ENCODE measurements at places on chromosomes 11 and 22. TPM values are rescaled to one million over a fixed set of nuclear protein-coding genes. Genes with fewer than 3 reads are reported as not detected.

Gene PGA4
- 0.65 TPM for total RNA-seq

Gene SPI1
- 65.6 TPM for total RNA-seq

Gene PGR
- total RNA-seq = 1.0 TPM

Gene NPAS4
- not detected for total RNA-seq

Gene HINFP
- total RNA-seq = 14.1 TPM

Gene PATE2
- not detected for total RNA-seq

Gene FAM180B
- total RNA-seq = not detected

Gene OR5AK2
- total RNA-seq = not detected

DNA sequence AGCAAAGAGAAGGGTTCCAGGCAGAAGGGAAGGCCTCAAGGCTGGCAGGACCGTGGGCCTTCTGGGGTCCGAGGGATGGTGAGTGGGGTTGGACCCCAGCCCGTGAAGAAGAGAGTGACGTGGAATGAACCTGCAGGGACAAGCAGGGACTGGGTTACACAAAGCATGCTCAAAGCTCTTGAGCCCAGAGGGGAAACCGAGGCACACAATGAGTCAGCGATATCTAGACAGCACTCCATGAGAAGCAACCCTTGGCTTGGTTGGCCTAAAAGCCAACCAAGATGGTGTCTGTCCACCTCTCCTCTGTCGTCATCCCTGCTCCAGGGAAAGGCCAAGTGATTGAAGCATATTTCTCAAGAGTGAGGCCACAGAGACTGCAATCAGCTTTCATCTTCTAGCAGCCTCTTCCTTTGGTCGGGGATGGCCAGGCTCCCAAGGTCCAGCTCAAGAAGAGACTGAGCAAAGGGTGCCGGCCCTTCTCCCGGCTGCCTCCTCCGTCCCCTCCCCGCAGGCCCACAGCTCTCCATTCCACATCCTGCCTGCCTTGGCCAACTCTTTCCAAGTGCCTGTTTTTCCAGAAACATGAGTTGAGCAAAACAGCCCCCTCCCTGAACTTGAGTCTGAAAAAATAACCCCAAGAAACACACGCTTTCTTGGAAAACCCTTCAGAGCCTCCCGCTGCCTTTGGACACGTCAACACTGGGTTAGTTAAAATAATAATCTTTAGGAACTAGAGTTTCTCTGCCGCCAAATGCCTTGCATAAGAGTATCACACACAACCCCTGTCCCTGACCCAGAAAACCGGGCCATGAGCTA lies 556.6 kb downstream of the MIAT start:
- peak; percentile 49 for DNase-seq

DNA sequence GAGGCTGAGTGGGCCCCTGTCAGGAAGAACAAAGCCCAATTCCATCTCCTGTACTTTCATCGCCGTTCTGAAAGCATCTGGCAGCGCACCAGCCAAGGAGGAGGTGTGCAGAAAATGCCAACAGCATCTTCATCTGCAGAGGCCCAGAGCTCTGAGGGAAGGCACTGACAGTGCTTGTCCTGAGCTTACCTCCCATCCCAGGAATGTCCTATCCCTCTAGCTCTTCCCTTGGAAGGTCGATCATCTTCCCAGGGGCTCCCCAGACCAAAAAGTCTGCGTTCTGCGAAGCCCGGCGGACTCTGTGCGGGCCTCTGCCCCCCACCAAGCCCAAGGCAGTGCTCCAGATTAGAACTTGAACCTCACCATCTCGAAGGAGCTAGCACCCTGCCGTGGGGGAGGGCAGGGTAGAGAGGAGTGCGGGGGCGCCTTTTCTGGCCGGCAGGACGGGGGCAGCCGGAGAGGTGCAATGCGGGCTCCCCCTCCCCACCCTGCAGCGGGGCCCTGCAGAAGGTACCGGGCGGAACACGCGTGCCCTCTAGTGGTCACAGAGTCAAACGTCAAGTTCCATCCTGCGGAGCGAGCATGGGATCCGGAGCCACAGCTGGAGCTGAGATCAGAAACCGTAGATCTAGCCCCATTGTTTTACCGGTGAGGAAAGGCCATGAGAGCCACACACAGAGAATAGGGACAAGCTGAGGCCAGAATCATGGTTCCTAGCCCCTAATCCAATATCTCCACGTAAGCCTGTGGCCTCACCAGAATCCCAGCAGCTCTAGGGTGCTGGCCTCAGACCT lies 5.0 kb downstream of the SCN2B start:
- DNase-seq = peak; percentile 75

DNA sequence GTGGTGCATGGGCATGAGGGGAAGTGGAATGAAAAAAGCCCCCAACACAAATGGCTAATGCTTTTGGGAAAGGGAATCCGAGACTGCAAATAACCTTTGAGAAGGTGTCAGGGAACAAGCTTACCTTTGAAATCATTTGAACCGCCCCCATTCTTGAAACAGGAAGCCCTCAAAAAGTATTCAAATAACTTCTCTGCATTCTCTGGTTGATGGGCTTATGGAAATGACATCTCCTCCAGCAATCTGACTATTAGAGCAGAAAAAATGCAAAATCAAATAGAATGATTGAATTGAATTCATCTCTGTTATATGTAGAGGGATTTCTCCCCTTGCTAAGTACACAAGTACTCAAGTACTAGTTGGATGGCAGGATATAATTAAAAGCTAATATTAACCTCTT lies 409.9 kb downstream of the TMEM135 start:
- DNase-seq = no peak

- no peak for DNase-seq
These were observed 7.6 kb downstream of the ATXN10 start for GRCh38 chr22:45678961-45679912.

GRCh38 chr22:39776295-39777009 lies 117.1 kb downstream of the ENTHD1 start:
- DNase-seq = no peak

GRCh38 chr11:41943656-41944055 lies 484.2 kb upstream of the LRRC4C start:
- DNase-seq = no peak

GRCh38 chr22:24801901-24802465 lies 4.0 kb upstream of the SGSM1 start:
- DNase-seq = no peak

DNA sequence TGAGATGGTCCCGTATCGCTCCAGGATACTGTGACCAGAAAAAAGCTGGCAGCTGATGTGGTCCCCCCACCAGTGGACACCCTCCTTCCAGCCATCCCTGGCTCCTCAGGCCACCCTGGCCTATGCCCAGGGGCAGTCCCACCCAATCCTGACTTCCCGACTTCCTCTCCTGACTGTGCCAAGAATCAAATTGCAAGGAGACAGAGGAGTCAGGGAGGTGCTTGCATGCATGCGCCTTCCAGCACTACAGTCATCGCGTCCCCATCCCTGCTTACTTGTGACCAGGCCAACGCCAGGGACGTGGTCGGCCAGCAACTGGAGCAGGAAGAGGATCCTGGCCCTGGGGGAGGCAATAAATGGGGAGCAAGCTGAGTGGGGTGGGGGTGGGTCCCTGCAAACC lies 3.6 kb upstream of the FREY1 start:
- DNase-seq = no peak

DNA sequence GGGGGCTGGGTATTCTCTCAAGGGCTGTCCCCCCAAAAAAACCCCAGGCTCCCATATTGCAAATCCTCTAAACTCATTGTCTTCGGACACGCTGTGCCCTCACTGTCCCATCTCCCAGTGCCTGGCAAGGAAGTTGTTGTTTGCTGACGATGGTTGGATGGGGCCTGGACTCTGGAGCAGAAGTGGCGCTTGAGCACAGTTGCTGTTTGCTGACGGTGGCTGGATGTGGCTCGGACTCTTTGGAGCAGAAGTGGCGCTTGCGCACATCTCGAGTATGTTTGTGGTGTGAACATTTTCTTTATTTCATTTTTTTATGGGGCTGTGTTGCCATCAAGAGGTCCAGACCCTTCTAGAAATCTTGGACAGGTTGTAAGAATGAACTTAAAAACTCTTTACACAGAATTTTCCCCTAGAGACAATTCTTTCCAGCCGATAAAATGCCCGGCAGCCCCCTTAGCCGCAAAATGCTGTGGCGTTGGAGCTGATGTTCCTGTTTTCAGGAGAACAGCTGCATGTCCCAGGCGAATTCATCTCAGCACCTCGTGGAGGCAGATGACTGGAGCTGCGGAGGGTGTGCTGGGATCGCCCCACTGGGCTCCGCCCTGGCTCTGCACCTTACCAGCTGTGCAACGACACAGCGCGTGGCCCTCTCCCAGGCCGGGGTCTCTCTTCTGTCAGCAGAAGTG lies 1167.4 kb downstream of the BRD1 start:
- no peak for DNase-seq

DNA sequence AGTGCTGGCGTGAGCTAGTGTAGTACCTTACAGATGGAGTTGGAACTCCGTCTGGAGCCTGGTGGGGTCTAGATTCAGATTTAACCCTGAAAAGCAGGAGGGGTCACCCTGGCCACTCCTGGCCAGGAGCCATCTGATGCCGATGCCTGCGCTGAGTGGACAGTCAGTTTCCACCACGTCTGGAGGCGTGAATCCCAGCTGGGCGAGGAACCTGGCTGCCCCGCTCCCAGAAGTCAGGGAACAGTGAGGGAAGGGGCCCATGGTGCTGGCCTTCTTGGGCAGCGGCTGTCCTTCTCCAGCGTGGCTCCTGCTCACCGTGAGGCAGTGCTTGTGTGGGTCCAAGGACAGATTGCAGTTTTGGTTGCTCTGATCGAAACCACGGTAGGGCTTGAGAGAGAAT lies 76.3 kb downstream of the PARVB start:
- DNase-seq = no peak

GRCh38 chr22:49737101-49737551 lies 90.5 kb downstream of the BRD1 start:
- DNase-seq = peak; percentile 8

DNA sequence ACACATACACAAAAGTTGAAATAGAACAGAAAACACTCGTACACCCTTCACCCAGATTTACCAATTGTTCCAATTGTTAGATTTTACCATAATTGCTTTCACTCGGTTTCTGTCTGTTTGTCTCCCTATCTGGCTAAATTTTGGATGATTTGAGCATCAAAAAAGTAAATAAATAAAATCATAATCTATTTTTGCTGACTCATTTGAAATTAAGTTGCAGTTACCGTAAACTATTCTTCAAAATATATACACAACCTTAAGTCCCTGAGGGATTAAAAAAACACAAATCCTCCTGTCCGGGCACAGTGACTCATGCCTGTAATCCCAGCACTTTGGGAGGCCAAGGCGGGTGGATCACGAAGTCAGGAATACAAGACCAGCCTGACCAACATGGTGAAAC lies 81.3 kb upstream of the SYT9 start:
- no peak for DNase-seq

DNA sequence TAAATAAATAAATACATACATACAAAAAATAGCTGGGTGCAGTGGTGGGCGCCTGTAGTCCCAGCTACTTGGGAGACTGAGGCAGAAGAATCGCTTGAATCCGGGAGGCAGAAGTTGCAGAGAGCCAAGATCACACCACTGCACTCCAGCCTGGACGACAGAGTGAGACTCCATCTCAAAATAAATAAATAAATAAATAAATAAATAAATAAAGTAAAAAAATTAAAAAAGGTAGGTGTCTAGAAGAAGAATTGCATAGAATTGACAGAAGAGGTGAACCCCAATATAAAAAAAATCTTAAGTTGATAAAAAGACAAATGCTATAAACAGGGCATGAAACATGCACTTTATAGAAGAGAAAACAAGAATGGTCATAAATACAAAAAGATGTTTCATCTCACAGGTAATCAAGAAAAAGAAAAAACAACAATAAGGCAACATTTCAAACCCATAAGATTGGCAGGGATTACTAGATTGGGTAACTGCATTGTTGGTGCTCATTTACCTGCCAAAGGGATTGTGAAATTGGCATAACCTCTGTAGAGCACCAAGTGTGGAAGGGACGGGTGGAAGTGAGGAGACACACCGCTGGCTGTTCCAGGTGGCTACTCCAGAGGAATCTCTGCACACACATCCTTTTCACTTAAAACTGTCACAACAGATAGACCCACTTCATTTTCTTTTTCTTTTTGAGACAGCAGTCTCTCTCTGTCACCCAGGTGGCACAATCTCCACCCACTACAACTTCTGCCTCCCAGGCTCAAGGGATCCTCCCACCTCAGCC lies 44.7 kb downstream of the NF2 start:
- DNase-seq = no peak

DNA sequence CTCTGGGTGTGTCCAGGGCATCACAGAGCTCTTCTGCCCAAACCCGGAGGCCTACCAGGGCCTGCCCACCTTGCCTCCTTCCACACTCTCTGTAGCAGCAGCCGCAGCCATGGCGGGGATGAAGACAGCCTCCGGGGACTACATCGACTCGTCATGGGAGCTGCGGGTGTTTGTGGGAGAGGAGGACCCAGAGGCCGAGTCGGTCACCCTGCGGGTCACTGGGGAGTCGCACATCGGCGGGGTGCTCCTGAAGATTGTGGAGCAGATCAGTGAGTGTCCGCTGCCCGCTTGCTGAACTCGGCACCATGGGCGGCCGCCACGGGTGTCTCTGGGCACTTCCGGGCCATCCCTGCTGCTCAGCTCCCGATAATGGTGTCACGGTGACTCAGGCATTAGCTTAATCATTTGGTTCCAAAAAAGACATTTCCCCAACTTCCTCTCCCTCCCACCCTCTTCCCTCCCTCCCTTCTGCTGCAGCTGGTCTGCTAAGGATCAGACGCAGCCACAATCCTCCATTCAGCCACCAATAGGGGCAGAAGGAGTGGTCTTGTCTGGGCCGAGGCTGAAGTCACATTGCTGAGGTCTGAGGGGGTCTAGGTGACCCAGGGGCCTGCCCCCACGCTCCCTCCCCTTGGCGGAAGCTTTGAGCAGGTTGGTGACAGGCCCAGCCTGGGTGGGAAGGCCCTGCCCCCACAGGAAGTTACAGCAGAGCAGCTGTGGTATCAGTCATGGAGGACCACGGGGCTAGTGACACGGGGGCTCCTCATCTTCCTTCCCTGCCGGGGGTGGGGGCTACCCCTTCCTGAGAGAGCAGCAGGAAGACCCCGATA lies 950 bp downstream of the FERMT3 start:
- DNase-seq = peak; percentile 64

GRCh38 chr22:39514373-39514973 lies 5.9 kb upstream of the ATF4 start:
- peak; percentile 88 for DNase-seq

DNA sequence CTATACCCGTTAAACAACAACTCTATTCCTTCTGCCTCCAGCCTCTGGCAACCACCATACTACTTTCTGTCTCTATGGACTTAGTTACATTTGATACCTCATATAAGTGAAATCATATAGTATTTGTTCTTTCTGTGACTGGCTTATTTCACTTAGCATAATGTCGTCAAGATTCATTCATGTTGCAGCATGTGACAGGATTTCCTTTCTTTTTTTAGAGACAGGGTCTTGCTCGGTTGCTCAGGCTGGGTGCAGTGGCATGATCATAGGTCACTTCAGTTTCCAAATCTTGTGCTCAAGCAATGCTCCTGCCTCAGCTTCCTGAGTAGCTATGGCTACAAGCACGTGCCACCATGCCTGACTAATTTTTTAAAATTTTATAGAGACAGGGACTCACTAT lies 29.4 kb upstream of the SORL1 start:
- DNase-seq = no peak

DNA sequence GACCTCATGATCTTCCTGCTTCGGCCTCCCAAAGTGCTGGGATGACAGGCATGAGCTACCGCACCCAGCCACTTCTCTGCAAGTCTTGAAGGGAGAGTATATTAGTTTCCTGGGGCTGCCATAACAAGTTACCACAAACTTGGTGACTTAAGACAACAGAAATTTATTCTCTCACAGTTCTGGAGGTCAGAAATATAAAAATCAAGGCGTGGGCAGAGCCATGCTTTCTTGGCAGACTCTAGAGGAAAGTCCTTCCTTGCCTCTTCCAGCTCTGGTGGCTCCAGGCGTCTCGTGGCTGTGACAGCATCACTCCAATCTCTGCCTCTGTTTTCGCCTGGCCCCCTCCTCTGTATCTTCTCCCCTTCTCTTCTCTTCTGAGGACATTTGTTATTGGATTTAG lies 110.2 kb upstream of the NAV2 start:
- no peak for DNase-seq
